ENCODE measurements at places on chromosomes 5 and 9.

DNA sequence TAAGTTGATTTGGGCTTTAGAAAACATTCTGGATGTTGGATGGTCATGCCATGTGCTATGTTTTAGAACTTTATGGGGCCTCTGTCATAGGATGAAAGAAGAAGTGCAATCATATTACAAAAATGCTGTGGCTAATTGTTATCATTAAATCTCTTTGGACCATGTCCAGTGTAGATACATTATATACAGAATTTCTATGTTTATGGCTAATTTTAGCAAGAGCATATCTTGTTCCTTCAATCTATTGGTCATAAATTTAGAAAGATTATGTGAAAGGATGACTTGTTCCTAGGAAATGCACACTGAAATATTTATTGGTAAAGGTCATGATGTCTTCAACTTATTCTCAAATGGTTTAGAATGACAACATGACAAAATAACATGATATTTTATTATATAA lies 42.4 kb upstream of the ELL2 start:
- DNase-seq = no peak

GRCh38 chr5:62701036-62701435 lies 122.4 kb downstream of the LRRC70 start:
- no peak for DNase-seq

- no peak for DNase-seq
Observed at GRCh38 chr5:51746023-51746422, 362.8 kb downstream of the ISL1 start.

DNA sequence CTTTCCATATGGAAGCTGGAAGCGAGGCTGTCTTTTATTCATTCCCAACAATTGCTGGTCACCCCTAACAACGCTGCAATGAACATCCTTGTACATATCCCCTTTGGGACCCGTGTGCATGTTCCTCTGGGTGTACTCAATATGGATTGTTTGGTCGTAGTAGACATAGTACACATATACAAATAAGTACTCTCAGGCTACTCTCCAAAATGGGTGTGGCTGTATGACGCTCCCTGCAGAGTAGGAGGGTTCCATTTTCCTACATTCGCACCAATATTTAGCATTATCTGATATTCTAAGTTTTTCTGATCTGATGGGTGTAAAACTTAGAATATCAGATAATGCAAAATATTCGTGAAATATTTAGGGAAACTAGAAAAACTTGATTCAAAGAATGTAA lies 23.2 kb upstream of the NAA35 start:
- DNase-seq = no peak

DNA sequence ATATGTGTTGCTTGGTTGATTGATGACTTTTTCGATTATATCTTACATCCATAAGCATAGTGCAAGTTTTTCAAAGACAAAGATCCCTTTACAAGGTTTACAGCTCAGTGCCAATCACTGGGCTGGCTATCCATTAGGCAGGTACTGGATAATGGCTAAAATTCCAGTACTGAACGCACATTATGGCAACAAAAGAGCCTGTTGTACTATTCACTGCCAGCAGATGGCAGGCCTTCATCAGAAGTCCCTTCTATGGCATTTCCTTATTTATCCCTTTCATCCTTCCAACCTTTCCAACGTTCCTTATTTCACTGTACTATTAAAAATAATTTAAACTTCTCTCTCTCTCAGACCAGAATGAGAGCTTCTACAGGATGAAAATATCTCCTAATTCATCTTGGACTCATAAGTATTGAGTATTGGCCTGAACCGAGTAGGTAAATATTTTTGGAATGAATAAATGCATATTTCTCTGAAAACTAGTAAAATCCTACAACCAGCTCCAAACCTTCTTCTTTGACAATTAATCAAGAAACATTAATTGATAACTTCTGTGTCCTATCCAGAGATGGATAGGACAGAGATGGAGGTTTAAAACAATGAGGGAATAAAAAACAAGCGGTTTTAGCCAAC lies 6.7 kb upstream of the WNT8A start:
- DNase-seq = peak; percentile 49

DNA sequence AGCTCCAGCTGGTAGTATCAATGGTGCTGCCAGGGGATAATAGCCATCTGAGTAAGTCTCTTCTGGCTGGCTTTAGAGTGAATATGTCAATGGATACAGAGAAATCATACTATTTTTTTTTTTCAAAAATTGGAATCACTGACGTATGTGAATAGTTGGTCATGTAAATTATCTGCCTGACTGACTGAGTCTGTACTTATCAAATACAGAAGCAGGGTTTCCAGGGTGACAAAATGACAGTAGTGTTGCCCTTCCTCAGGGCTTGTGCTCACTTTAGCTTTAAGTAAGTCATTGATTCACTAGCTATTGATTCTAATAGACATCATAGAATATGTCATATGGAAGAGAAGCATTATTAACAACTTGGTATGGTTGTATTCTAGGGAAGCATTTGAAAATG lies 126.0 kb upstream of the C6 start:
- no peak for DNase-seq

GRCh38 chr9:19809422-19810269 lies 20.8 kb upstream of the SLC24A2 start:
- no peak for DNase-seq

Data from renal pelvis (tissue), 12 donors.